Dorsolateral prefrontal cortex (tissue), 122 donors: ENCODE measurements at places on chromosomes 2 and 18. TPM values are rescaled to one million over a fixed set of nuclear protein-coding genes. Genes with fewer than 3 reads are reported as not detected.

The FKBP1B gene
- total RNA-seq: 39.0 TPM

The METTL5 gene
- total RNA-seq: 43.2 TPM

The AFF3 gene
- 81.7 TPM for total RNA-seq

The IL1A gene
- not detected for total RNA-seq

The POTEC gene
- total RNA-seq: not detected

The TFCP2L1 gene
- 3.1 TPM for total RNA-seq

The GNAL gene
- total RNA-seq: 26.3 TPM

The ALPI gene
- not detected for total RNA-seq

The SATB2 gene
- 159 TPM for total RNA-seq

The ABCB11 gene
- 0.28 TPM for total RNA-seq

The LIMS2 gene
- 30.2 TPM for total RNA-seq

The RGPD4 gene
- not detected for total RNA-seq

The TP53I3 gene
- 4.4 TPM for total RNA-seq
